ENCODE measurements at places on chromosomes 5 and 9. TPM values are rescaled to one million over a fixed set of nuclear protein-coding genes. Genes with fewer than 3 reads are reported as not detected.
A peak's percentile ranks its signal among the peaks of the same experiment; 100 is the strongest.

- H3K27me3 ChIP-seq = no peaks in the 10 kb centered on the region
- H3K4me3 ChIP-seq = no peak overlapping the region
- peaks cover 21% of the 10 kb centered on the region for H3K4me1 ChIP-seq
- no peak for DNase-seq
- no peak overlapping the region for H3K27ac ChIP-seq
These were observed 13.7 kb downstream of the C1QTNF2 start for GRCh38 chr5:160356550-160357347.

Gene ZNF367
- polyA plus RNA-seq = 0.93 TPM

DNA sequence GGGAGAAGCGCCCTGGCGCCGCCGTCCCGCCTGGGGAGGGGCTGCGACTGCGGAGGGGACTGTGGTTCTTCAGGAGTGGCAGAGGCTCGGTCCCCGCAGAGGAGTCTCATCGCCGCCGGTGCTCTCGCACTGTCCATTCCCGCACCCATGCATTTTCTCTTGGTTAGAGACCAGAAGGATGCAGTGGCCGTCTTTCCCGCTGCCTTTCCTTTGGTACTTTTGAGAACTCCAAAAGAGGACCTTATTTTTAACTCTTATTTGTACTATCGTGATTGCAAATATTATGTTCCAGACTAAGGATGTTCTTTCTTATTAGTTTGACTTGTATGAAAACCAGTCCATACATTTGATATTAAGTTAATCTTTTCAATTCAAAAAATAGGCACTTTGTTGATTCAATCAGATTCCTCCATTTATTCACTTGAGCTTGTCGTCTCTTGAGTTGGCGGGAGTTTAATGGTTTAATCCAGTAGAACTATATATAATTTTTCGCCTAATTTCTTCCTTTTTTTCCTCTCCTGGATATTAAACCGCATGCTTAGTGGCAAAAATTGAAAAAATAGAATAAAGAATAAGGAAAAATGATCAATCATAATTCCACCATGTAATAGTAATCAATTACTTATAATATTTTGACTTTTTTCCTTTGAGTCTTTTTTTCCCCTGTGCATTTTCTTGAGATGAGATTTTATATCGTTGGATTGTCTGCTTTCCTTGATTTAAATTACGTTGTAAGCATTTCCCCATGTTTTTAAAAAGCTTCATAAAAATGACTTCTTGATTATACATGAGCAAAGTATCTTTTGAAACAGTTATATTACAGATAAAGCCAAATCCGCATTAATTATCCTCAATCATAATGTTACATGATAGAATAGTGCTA lies 861 bp downstream of the ZFYVE16 start:
- no peak for DNase-seq
- peaks cover 30% of the 10 kb centered on the region for H3K4me1 ChIP-seq
- H3K27ac ChIP-seq = peak overlapping the region; percentile 72
- H3K27me3 ChIP-seq = no peaks in the 10 kb centered on the region

Gene MCCC2
- 15.3 TPM for polyA plus RNA-seq

DNA sequence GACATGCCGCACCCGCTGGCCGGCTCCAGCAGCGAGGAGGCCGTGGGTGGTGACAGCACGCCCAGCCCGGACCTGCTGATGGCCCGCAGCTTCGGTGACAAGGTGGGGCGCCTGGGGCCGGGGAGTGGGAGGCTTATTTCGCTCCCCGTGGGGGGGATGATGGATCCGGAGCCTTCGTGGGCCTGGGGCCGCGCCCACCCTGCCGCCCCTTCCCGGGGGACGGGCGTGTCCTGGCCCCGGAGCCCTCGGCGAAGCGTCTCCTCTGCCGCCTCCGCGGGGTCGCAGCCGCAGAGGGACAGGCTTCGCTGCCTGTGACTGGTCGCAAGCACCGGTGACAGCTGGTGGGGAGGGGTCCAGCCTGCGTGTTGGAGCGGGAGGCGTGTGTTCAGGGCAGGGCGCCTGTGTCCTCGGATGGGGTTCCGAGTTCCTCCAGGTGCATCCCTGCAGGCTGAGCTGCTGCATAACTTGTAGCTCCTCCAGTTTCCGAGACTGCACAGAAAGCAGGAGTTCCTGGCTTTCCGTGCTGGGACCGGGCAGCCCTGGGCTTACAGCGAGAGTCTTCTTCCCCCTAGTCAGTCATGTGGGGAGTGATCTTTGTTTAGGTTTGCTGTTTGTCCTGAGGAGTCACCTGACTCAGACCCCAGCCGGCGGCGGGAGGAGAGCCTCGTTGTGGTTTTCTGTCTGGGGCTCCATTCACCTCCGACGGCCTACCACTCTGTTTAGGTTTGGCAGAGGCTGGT lies 666 bp downstream of the SNX30 start:
- H3K4me1 ChIP-seq = peaks cover 81% of the 10 kb centered on the region
- no peaks in the 10 kb centered on the region for H3K36me3 ChIP-seq
- peak overlapping the region; percentile 86 for H3K4me3 ChIP-seq
- H3K27ac ChIP-seq = peak overlapping the region; percentile 87
- H3K27me3 ChIP-seq = no peaks in the 10 kb centered on the region

DNA sequence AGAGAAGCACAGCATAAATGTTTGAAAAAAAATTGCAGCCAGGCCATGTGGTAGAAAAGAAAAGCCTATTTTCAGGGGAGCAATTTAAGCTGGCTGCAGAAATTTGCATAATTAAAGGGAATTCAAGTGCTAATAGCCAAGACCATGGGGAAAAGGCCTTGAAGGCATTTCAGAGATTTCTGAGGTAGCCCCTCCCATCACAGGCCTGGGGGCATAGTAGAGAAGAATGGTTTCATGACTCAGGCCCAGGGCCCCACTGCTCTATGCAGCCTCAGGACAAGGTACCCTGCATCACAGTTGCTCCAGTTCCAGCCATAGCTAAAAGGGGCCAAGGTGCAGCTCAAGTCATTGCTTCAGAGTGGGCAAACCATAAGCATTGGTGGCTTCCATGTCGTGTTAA lies 1416.0 kb downstream of the EFNA5 start:
- H3K36me3 ChIP-seq = no peaks in the 10 kb centered on the region

Gene SEC61B
- polyA plus RNA-seq = 175 TPM

DNA sequence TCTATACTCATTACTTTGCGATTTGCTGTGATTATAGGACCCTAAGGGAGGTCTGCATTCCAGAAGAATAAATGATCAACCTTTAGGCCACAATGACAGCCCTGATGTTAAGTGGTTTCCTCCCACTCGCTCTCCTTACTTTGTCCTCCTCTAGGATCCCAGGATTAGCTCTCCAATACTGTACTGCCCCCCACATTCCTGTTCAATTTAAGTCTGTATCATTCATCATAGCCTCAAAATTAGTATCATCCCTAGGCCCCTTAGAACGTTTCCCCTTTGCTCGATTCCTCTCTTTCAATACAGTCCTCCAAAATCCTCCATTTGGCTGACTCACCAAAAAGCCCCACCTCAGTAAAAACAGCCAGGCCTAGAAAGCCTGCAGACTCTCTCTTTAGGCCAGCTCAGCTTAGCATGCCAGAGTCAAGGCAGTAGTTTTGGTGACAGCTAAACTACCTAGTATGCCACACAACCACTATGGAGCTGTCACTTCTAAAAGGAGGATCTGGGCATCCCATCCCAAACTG lies 24.4 kb downstream of the RNF145 start:
- no peaks in the 10 kb centered on the region for H3K27me3 ChIP-seq
- no peak for DNase-seq
- H3K36me3 ChIP-seq = peaks cover 17% of the 10 kb centered on the region
- no peak overlapping the region for H3K4me3 ChIP-seq
- peaks cover 63% of the 10 kb centered on the region for H3K4me1 ChIP-seq
- H3K27ac ChIP-seq = no peak overlapping the region

- no peaks in the 10 kb centered on the region for H3K36me3 ChIP-seq
- H3K4me1 ChIP-seq = no peaks in the 10 kb centered on the region
These were observed 895 bp upstream of the MYOT start for GRCh38 chr5:137866541-137867388.

Gene PCDHB3
- 0.26 TPM for polyA plus RNA-seq

All from spleen (tissue), 13 donors.